ENCODE measurements at places on chromosomes 1 and 21.

DNA sequence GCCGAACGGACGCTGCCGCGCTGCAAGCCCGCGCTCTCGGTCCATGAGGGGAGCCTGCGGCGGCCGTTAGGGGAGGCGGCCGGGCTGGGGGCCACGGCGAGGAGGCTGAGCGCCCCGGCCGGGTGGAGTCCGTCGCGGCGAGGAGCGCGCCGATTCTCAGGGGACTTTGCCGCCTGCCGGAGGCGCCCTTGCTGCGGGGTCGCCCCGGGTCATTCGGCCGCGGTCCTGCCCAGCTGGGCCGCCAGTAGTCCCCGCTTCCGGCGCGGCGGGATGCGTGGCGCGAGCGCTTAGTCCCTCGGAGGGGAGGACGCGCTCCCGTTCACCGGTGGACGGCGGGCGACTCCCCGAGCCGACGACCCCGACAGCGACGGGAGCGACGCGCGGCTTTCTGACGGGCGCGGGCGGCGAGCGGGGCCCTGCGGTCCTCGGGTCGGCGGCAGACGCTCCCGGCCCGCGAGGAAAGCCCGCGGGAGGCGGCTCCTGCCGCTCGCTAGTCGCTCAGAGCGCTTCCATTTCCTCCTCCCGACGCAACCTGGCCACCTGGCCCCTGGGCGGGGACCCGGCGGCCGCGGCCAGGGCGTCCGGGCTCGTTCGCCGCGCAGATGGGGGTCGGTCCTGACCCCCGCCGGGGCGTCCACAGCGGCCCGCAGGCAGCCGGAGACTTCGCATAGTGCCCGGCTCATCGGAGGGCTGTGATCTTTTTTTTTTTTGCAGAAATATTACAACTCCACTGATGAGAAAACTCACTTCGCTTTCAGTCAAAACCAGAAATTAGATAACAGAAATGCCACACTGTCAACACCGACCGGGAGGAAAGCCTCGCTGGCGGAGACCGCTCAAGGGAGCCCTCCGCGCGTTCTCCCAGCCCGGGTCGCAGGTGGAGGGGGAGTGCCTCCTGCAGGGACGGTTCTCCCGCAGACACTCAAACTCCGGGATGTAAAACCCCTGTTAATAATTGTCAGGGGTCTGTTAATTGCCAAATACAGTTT lies 641 bp upstream of the ZBTB21 start:
- no peak for DNase-seq

DNA sequence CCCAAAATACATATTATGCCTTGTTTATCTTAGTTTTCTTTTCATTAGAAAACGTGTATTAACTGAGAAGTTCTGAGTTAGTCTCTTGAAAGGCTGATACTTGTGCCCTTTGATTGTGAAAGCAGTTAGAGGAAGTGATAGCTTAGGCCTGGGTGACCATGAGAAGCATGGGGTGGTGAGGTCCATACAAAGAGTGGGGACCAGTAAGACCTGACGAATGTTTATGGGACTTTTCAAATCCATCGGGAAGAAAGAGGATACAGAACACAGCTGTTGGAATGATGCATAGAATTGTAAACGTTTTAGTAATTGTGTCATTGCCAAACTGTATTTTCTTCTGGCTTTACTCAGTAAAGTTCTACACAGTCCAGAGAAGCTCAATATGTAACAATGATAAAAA lies 259.8 kb downstream of the LMO4 start:
- DNase-seq = peak; percentile 6

- no peak for DNase-seq
Observed at GRCh38 chr1:54581621-54582035, 33.6 kb downstream of the ACOT11 start.

DNA sequence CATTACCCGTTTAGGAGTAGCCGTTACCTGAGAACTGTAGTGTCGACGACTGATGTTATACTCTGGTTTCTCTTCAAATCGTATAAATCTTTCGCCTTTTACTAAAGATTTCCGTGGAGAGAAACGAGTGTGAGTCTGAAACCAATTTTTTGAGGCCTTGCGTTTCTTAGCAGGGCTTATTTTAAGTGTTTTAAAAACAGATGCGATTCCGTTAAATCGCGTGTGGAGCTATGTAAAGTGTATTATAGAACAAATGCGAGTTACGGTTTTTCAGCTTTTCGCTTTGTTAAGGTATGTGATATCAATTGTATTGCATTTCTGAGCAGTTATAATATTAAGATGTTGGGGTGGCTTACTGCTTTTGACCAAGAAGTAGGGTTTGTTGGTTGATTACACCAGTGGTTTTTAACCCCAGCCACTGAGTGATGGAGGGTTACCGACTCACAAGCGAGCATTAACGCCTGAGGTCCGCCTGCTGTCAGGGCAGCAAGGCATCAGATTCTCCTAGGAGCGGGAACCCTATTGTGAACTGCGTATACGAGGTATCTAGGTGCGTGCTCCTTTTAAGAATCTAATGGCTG lies 18.0 kb downstream of the KIAA2013 start:
- DNase-seq = peak; percentile 88

GRCh38 chr1:58885998-58886397 lies 102.2 kb upstream of the JUN start:
- DNase-seq = no peak
